ENCODE measurements at places on chromosomes 13 and 19. TPM values are rescaled to one million over a fixed set of nuclear protein-coding genes. Genes with fewer than 3 reads are reported as not detected.

SULT2A1 gene
- total RNA-seq, result not detected

ZNF229 gene
- 11.6 TPM for total RNA-seq

ARRDC5 gene
- not detected for total RNA-seq

CSNK1G2 gene
- total RNA-seq, result 78.5 TPM

NLRP7 gene
- not detected for total RNA-seq

DCLK1 gene
- total RNA-seq, result 1.7 TPM

ZNF793 gene
- 2.9 TPM for total RNA-seq

TRPC4 gene
- 32.5 TPM for total RNA-seq

KRTDAP gene
- total RNA-seq, result not detected

FUT1 gene
- total RNA-seq, result 0.13 TPM

ZNF90 gene
- 1.5 TPM for total RNA-seq

TEX29 gene
- 0.26 TPM for total RNA-seq

DHDH gene
- total RNA-seq, result 0.17 TPM

FSD1 gene
- total RNA-seq, result 7.8 TPM

SHISA2 gene
- not detected for total RNA-seq

KIR2DL1 gene
- total RNA-seq, result not detected

KCTD12 gene
- 46.5 TPM for total RNA-seq

FCAR gene
- not detected for total RNA-seq
